GM06990 (cell line): ENCODE measurements at places on chromosomes 5 and 9.

DNA sequence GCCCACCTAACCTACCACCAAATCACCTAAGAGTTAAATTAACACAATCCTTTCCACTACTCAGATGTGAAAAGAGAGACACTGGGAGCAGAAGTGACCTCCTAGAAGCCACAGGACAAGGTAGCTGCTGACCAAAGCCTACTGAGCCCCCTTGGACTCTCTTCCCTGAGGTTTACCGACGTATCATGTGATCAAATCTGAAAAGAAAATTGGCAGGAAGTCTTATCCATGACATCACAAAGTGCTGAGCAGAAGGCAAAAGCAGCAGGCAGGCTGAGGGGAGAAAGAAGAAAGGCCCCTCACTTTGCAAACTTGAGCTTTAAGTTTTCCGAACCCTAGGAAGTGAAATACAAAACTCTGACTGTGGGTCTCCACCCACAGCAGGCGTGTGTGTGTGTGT lies 11.1 kb downstream of the PRELID2 start:
- no peak for DNase-seq

- DNase-seq: no peak
Measured at GRCh38 chr9:123407217-123407851, 51.3 kb downstream of the CRB2 start.

DNA sequence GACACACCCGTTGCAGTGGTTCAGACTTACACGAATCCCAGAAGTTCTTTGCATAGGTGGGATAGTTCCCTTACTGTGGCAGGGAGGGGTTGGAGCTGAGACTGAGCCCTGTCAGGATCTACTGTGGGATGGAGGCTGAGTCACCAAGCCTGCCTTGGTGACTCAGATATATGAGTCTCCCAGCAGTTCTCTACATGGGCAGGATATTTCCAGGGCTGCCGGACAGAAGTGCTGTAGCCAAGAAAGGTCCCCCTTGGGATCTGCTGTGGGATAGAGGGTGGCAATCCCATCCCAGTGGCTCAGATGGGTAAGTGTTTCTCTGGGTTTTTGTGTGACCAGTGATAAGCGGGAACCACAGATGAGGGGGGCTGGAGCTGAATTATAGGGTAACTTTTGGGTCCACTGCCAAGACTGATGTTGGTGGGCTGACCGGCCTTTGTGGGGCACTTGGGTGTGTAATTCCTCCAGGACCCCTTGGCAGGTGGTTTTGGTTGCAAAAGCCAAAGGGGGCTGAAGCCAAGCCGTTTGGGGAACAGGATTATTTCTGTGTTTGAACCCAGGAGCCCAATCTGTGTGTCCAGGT lies 18.7 kb downstream of the XRCC4 start:
- DNase-seq: no peak

DNA sequence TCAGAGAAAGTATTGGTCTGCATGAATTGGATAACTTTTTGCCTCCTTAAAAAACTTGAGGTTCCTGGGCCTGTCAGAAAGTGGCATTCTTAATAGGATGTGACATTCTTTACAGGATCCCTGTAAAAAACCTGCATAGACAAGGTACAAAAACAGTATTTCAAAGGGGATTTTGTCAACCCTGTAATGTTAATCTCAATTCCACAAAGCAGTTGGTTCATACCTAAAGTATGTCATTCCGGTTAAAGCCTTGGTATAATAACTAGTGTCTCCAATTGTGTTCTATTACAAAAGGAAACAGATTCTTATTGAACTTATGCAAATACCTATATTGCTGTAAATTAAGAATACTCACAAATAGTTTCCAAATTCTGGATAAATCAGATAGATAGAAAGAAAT lies 169.7 kb downstream of the CDH10 start:
- DNase-seq: no peak

GRCh38 chr9:88488166-88488565 lies 46.8 kb upstream of the NXNL2 start:
- DNase-seq: no peak

DNA sequence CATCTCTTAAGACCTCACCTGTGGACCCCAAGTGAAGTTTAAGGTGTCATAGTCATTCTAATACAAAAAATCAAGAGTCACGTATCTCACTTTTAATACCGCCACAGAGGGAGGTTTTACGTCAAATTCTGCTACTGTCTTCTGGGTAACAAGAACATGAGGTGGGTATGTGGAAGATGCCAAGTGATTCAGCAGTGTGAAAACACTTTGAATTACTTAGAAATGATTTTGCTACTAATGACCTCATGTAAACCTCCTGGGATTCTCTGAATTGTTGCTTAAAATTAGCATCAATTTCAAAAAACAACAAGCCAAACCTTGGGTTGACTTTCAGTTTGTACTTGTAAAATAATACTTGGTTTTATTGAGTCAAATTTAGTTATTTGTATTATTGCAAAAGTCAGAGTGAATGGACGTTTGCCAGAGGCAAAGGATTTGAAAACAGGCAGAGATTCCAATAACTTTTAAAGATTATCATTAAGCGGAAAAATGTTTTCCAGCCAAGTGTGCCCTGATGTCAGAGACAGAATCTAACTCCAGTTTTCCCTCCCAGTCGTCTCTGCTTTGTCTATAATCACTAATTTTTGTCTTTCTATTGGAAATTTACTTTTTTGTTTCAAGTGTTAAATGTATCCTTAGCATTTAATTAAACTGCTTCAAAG lies 8.8 kb downstream of the DMRT2 start:
- no peak for DNase-seq
